Immature natural killer cell (primary cell): ENCODE measurements at places on chromosomes 4 and X. TPM values are rescaled to one million over a fixed set of nuclear protein-coding genes. Genes with fewer than 3 reads are reported as not detected.

The GAGE2A gene
- not detected for polyA plus RNA-seq

The HSFX2 gene
- not detected for polyA plus RNA-seq

The PROM1 gene
- not detected for polyA plus RNA-seq

The ZNF732 gene
- not detected for polyA plus RNA-seq

The CT55 gene
- polyA plus RNA-seq, result not detected

The PAGE5 gene
- not detected for polyA plus RNA-seq

The TLR6 gene
- 3.9 TPM for polyA plus RNA-seq

The RAB33A gene
- 10.5 TPM for polyA plus RNA-seq

The PABPC1L2B gene
- polyA plus RNA-seq, result not detected

The TMSB15C gene
- polyA plus RNA-seq, result not detected

The SCML1 gene
- polyA plus RNA-seq, result 2.2 TPM

The TEC gene
- polyA plus RNA-seq, result 4.8 TPM

The PLXNB3 gene
- not detected for polyA plus RNA-seq

The EPGN gene
- polyA plus RNA-seq, result not detected

The EGFL6 gene
- polyA plus RNA-seq, result not detected

The TCEAL5 gene
- polyA plus RNA-seq, result not detected

The IL3RA gene
- polyA plus RNA-seq, result 1.5 TPM

The ABCG2 gene
- polyA plus RNA-seq, result 2.5 TPM
